ENCODE measurements at places on chromosomes 4 and X. TPM values are rescaled to one million over a fixed set of nuclear protein-coding genes. Genes with fewer than 3 reads are reported as not detected.

The FSTL5 gene
- 23.0 TPM for total RNA-seq

The BRS3 gene
- total RNA-seq = not detected

The S100P gene
- total RNA-seq = 837 TPM

The SLIT2 gene
- total RNA-seq = 4.8 TPM

The LEF1 gene
- total RNA-seq = 2.8 TPM

The HHIP gene
- total RNA-seq = 0.05 TPM

The RPS6KA3 gene
- total RNA-seq = 51.4 TPM

The OPN1MW2 gene
- total RNA-seq = not detected

The TLR2 gene
- total RNA-seq = 1.1 TPM

The MAGEB4 gene
- not detected for total RNA-seq

The APBB2 gene
- total RNA-seq = 33.6 TPM

The PRSS12 gene
- 9.6 TPM for total RNA-seq

The HNRNPH2 gene
- 61.0 TPM for total RNA-seq
